ENCODE measurements at places on chromosomes 4 and X.

DNA sequence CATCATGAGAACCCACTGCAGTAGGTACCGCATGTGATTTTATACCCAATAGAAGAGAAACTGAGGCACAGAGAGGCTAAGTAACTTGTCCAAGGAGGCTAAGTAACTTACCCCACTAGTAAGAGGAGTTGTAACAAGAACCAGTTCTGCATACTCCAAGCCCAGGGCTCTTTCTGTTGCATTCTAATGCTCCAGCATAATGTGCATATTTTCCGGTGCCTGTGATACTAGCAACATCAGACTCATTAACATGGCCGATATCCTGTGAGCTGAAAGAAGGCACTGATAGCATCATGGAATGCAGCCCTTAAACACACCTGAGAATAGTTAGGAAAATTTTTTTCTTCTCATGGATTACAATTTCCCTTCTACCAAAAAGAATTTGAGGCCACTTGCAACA is 39.7 kb upstream of the KLF3 start:
- no peak for DNase-seq

- DNase-seq: no peak
These were observed 24.2 kb upstream of the P2RY8 start for GRCh38 chrX:1561164-1561563.

- DNase-seq: peak; percentile 24
These were observed 143.6 kb downstream of the SLIT2 start for GRCh38 chr4:20395160-20395773.

- DNase-seq: no peak
These were observed 1.2 kb downstream of the CD38 start for GRCh38 chr4:15779306-15779705.

GRCh38 chr4:102869569-102870197 is 891 bp downstream of the CISD2 start:
- DNase-seq: no peak

- no peak for DNase-seq
These were observed 295.1 kb downstream of the GBA3 start for GRCh38 chr4:22987870-22988269.

- DNase-seq: no peak
These were observed 24.4 kb upstream of the MGST2 start for GRCh38 chr4:139641218-139641617.

DNA sequence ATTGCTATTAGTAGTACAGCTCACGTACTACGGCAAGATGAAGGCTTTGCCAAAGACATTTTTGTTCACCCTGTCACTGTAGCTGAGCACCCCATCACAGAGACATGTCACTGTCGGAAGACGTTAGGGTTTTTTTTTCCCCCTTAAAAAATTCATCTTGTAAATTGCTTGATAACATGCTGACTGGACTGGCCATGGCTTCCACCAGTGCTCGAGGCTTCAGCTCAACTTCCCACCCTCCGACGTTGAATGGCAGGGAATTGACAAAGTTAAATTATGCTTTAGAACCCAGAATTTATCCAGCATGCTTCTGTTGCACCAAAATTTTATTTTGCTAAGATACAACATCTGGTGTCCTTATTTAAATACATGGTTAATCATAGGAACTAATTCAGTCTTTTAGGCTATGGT is 707 bp upstream of the OTUD4 start:
- no peak for DNase-seq

- no peak for DNase-seq
These were observed 205.5 kb upstream of the NUDT6 start for GRCh38 chr4:123127875-123128274.

DNA sequence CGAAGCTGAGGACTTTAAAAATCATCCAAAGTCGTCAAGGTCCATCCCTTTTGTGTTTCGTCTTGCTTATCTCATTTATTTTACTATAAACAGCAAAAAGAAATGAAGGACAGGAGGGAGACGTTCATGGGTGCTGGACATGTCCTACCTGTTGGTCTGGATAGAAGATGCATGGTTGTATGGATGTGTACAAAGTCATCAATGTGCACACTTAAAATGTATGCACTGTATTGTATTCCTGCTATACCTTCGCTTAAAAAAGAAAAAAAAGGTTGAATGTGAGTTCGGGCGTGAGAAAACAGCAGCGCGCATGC is 313 bp upstream of the BLOC1S4 start:
- no peak for DNase-seq

DNA sequence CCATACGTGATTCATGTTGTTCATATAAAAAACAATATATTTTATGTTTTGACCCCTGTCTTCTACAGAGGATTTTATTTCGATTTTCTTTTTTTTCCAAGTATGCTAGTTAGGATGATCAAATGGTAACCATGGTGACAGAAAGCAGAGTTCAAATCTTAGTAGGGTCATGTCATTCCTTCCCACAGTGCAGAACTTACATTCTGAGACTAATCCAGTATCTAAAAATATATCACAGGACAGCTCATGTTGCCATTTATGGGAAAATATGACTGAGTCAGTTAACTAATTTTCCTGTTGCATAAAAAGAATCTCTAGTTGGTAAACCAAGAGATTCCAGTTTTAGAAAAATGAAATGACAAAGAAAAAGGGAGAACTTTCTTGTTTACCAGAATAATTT is 209.5 kb downstream of the PARM1 start:
- no peak for DNase-seq

DNA sequence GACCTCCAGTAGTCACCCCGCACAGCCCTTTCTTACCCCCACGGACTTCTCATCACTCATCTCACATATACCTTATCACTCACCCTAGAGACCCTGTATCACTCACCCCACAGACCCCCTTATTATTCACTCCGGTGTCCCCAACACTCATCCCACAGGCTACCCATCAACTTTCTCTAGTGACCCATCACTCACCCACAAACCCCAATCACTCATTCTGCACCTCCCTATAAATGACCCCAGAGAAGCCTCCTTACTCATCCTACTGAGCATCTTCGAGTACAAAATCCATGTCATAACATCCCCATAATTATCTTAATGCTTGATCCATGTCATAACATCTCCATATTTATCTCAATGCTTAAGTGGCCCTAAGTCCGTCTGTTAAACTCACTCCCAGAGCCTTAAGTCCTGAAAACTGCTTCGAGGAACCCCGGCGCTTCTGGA is 934 bp downstream of the ZNF41 start:
- peak; percentile 17 for DNase-seq

- DNase-seq: no peak
These were observed 48.0 kb upstream of the APELA start for GRCh38 chr4:164828955-164829354.

DNA sequence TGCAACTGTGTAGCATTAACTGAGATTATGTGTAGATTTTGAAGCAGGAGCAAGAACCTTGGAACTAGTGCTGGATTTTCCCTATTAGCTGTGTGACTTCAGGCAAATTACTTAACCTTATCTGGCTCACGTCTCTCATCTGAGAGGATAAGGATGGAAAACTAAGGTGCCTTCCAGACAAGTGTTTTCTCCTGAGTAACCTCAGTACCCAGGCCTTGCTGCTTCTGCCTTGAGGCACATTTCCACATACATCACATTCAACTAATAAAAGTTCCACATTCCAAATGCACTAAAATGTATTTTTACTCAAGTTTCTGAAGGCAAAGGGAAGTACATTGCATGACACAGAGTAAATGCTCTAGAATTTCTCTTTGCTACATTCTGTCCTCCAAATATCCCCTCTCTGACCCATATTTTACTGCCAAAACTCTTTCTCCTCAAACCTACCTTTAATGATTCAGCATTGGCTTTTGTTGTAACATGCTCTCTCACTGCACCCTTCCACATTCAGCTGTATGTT is 195.4 kb upstream of the ADGRL3 start:
- DNase-seq: no peak

DNA sequence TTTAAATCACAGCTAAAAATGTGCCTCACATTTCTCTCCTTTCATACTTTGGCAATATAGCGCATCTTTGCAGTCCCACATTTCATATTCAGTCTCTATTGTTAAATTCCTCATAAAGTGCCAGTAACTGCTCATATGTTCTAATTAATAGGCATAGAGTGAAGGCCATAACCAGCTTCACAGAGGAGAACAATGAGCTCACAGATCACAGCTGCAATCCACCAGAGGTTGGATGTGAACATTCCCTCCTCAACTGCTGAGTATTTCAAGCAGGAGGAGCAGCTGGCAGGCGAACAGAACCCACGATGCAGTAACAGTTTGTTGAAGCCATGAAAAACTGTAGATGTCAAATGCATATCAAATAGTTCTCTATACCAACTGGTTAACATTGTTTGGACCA is 2088.7 kb upstream of the AGA start:
- DNase-seq: no peak

- no peak for DNase-seq
These were observed 16.8 kb downstream of the MID1 start for GRCh38 chrX:10603612-10604011.

DNA sequence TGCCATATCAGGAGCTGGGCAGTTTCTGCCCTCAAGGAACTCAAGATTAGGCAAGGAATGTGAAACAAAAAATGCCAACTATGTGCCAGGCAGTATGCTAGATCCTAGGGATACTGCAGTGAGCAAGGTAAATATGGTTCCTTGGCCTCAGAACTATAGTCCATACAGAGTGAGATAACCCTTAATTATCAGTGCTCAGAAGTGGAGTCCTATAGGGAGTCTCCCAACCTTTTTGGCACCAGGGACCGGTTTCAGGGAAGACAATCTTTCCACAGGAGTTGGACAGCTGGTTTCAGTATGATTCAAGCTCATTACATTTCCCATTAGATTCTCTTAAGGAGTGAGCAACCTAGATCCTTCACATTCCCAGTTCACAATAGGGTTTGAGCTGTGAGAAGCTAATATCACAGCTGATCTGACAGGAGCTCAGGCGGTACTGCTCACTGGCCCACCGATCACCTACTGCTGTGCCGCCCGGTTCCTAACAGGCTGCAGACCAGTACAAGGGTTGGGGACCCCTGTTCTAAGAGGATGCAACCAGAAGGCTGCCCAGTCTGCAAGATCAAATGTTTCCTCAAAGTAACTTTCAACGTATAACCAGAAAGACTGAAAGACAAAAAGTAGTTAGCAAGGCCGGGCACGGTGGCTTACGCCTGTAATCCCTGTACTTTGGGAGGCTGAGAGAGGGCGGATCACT is 1.7 kb upstream of the SRP72 start:
- no peak for DNase-seq

GRCh38 chr4:26060286-26060685 is 146.3 kb downstream of the SMIM20 start:
- no peak for DNase-seq
